ENCODE measurements at places on chromosomes 6 and 20.
A peak's percentile ranks its signal among the peaks of the same experiment; 100 is the strongest.

- no peak for DNase-seq
Observed at GRCh38 chr6:53437557-53438202, 88.9 kb upstream of the ELOVL5 start.

DNA sequence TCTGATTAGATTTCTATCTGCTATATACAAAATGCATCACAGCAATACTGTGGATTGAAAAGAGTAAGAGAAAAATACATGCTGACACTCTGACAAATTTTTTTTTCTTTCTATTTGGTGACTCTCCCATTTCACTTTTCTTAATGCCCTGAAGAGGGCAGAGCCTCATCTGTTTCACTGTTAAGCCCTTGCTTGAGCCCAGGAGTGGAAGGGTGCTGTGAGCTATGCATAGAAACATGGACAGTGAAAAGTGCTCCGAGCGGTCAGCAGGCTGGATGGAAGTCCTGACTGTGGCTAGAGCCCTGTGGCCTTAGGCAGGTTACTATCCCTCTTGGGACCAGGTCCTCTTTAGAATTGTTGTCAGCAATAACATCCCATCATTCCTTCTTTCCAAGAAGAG is 17.4 kb upstream of the CSE1L start:
- no peak for DNase-seq

GRCh38 chr6:7911345-7911725 is 747 bp upstream of the TXNDC5 start:
- DNase-seq, result no peak

GRCh38 chr6:106631346-106631745 is 2.0 kb downstream of the QRSL1 start:
- no peak for DNase-seq

DNA sequence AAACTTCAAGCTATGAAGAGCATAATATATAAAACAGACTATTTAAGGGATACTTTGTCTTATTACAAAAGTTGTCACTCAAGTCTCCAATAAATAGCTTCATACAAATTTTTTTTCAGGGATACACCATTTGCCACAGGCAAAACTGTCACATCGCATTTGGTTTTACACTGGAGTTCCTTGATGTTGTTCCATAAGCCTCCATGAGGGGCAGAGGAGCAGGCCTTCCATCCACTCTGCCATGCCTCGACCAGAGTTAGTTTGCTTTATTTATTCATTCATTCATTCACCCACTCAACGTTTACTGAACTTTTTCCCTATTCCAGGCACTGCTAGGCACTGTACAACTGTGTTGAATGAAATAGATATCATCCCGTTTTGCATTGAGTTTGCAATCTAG is 246.6 kb downstream of the PHF3 start:
- no peak for DNase-seq

DNA sequence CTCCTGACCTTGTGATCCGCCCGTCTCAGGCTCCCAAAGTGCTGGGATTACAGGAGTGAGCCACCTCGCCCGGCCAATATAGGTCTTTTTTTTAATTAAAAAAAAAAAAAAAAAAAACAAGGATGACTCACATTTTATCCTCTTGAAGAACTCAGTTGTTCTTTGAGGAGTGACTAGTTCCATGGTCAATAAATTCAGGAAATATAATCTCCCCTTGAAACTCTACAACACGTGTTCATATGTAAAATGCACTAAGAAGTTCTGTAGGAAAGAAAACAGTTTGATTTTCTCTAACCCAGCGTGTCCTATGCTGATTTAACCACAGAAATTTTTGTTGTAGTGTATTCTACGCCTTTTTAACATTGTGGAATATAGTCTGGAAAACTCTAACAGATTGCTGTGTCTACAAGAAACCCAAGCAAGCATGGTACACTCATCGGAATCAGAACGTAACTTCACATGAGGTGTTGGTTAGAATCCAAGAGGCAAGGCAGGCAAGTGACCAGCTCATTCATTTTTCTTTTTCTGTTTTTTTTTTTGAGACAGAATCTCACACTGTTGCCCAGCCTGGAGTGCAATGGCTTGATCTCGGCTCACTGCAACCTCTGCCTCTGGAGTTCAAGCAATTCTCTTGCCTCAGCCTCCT is 79.0 kb upstream of the ZNF217 start:
- no peak for DNase-seq

GRCh38 chr6:143679041-143679440 is 1.3 kb downstream of the PHACTR2 start:
- DNase-seq, result no peak

GRCh38 chr6:160202411-160202810 is 56.2 kb downstream of the SLC22A2 start:
- DNase-seq, result no peak

DNA sequence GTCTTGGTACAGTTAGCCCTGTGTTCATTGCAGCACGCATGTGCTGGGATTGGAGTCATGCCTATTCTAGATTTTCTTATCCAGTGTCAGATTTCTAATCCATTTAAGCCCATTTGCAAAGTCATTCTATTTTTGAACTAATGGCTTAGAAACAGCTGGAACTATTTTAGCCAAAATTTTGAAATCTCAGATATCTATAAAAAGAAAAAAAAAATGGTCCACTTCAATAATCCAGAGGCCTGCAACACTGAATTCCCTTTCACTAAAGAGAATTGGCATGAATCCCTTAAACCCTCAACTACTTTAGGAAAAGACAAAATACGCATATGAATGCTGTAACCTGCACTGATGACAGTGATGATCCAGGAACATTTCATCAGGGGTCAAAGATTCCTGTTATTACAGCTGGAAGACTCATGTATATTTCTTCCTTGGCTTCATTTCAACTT is 1.5 kb downstream of the COL21A1 start:
- DNase-seq, result no peak

GRCh38 chr6:159107451-159108260 is 61.5 kb upstream of the FNDC1 start:
- peak; percentile 57 for DNase-seq

Measured in activated naive CD4-positive, alpha-beta T cell (primary cell).